Neural progenitor cell (in vitro differentiated cells): ENCODE measurements at places on chromosomes 1 and 21.

DNA sequence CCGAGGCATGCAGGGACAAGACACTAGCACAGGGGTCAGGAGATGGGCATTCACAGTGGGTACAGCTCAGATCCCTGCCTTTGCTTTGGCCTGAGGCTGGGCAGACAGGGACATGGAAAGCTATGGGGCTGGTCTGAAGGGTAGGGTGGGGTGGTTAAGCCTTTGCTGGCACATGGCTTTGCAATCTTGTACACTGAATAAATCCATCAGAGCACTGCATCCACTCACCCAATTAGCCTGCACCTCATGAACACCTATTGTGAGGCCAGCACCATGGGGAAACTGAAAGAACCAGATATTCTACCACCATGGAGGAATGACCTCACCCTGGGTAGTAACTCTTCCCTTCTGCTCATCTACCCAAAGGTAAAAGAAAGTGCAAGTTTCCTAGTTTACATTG lies 199.6 kb upstream of the LMO4 start:
- DNase-seq: no peak

DNA sequence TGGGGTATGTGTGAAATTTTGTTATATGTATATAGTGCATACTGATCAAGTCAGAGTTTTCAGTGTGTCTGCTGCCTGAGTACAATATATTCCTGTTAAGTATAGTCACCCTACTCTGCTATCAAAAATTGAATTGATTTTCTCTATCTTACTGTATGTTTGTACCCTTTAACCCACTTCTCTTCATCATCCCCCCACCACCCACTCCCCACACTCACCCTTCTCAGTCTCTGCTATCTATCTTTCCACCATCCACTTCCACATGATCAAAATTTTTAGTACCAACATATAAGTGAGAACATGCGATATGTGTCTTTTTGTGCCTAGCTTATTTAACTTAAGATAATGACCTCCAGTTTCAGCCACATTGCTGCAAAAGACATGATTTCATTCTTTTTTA lies 4.2 kb downstream of the LY9 start:
- no peak for DNase-seq

DNA sequence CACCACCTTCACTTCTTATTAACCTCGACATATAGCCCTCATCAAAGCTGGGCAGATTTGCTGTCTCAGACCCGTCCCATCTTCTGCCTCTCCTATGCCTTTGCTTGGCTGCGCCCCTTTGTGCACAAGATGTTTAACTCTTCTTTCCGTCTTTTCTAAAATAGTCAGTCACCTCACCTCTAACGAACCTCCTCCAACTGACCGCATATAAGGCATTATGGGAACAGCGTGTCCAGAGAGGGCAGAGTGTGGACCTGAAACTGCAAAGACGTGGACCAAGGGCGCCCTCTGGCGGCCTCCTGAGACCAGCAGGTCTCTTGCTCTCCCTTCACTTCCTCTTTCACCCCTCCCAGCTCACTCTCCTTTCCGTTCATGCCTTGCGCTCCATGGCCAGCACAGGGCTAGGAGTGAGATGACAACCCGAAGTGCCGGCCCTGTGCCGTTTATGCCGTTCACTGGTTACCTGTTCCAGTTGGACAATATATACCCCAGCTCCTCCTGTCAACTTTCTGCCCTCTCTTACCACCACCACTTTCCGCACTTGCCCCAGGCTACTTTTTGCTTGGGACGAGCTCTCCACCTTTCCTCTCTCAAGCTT lies 2.5 kb upstream of the METTL25B start:
- DNase-seq: peak; percentile 94

- DNase-seq: no peak
These were observed 144.1 kb downstream of the GREM2 start for GRCh38 chr1:240467895-240468294.

DNA sequence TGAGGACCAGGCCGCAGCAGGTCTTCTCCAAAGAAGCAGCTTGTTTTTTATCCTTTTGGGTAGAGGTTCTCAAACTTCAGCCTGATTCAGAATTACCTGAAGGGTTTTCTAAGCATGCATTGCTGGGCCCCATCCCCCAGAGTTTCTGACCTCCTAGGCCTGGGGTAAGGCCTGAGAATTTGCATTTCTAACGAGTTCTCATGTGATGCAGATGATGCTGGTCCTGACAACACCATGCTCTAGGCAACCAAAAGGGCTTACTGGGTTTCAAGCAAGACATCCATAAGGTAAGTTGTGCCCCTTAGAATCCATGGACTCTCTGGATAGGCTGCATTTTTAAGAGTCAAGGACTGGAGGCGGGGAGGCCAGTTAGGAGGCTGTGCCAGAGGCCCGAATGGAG lies 295.1 kb downstream of the HHIPL2 start:
- DNase-seq: no peak

- no peak for DNase-seq
These were observed 96.5 kb downstream of the NEK7 start for GRCh38 chr1:198253259-198253658.

GRCh38 chr1:205191622-205192021 lies 19.9 kb downstream of the DSTYK start:
- DNase-seq: peak; percentile 47

GRCh38 chr21:34112316-34113033 lies 39.1 kb downstream of the MRPS6 start:
- no peak for DNase-seq

DNA sequence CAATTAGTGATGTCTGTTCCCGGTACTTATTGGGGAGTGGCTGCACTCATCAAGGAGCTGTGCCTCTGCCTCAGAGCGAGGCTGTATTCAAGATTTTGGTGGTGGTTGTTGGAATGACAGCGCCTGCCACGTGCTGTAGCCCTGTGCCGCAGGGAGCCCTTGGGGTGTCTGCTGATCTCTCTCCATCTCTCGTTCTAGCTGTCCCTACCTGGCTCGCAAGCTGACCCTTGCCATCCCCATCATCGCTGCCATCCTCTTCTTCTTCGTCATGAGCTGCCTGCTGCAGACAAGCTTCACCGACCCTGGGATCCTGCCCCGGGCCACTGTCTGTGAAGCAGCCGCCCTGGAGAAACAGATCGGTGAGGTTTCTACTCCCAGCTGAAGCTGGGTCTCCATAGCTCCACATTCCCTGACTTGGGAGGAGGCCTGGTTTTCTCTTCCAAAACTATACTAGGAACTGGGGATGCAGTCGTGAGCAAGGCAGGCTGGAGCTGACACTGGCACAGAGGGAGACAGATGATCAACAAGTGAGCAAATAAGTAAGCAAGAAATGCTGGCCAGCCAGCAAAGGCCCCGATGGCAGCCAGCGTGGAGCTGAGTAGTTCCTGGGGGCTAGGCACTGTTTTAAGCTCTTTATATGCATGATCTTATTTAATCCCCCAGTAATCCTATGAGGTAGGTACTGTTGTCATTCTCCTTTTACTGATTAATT lies 5.9 kb downstream of the ZDHHC18 start:
- no peak for DNase-seq

GRCh38 chr1:182185136-182185535 lies 123.6 kb upstream of the ZNF648 start:
- no peak for DNase-seq

DNA sequence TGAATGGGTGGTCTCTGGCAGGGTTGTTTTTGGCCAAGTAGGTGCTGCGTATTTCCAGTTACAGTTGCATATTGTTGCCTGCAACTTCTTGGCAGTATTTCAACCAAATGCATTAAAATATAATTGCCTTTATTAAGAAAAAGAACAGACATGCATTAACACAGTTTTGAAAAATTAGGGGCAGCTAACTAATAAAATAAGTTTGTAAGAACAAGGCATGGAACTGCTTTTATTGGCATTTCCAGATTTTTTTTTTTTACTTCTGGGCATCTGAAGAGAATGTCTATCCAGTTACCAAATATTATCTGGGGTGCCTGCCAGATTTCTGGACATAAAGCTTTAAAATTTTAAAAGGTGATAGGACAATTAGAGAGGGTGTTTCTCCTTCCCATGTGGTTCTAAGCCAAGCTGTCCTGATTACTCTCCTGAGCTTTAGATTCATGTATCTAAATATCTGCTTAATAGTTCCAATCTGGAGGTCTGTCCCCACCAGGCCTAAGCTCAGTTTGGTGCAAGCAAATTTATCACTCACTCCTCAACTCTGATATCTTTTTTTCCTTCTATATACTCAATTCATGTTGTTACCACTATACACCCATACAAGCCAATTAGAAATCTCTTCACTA lies 553.3 kb upstream of the USP24 start:
- DNase-seq: no peak

- DNase-seq: no peak
These were observed 1039.4 kb upstream of the B3GALT2 start for GRCh38 chr1:194225821-194226220.

- DNase-seq: no peak
These were observed 33.5 kb downstream of the PCAT6 start for GRCh38 chr1:202844259-202844658.

DNA sequence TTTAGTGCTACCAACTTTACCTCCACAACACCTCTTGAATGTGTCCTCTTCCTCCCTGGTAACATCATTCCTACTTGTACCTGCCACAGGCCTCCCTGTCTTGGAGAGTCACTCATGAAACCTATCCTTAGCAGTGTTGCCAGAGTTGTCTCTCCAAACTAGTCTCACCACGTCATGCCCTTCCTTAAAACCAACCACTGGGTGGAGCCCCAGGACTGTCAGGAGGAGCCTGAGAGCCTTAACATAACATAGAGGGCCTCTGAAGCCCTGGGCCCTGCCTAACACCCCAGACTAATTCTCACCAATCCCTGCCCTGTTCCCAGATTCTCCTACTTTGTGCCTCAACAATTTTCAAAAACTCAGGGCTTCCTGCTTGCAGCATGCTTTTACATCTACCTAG lies 65.3 kb downstream of the ZNF697 start:
- peak; percentile 69 for DNase-seq

GRCh38 chr1:197342669-197343068 lies 74.6 kb downstream of the CRB1 start:
- no peak for DNase-seq

DNA sequence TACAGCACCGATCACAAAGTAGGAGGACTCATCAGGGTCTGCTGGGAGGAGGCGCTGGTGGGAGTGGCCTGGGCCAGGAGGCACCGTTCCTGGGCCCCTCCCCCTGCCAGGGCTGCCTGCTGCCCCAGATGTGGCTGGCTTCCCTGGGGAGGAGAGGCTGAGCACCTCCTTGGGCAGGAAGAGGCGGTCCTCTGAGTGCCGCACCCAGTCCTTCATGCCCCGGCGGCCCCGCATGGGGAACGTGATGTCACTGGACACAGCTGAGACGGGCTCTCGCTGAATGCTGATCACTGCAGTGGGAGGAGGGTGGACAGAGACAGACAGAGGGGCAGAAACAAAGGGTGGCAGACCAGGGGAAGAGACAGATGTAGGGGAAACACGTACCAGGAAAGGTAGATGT lies 24.8 kb downstream of the ADGRB2 start:
- peak; percentile 45 for DNase-seq

- no peak for DNase-seq
These were observed 38.9 kb downstream of the LMX1A start for GRCh38 chr1:165317612-165318011.

GRCh38 chr1:235923466-235924021 lies 56.8 kb upstream of the LYST start:
- no peak for DNase-seq

- DNase-seq: no peak
These were observed 81.0 kb downstream of the KCNJ15 start for GRCh38 chr21:38337793-38338192.

GRCh38 chr1:219405531-219406331 lies 207.2 kb downstream of the ZC3H11B start:
- no peak for DNase-seq

DNA sequence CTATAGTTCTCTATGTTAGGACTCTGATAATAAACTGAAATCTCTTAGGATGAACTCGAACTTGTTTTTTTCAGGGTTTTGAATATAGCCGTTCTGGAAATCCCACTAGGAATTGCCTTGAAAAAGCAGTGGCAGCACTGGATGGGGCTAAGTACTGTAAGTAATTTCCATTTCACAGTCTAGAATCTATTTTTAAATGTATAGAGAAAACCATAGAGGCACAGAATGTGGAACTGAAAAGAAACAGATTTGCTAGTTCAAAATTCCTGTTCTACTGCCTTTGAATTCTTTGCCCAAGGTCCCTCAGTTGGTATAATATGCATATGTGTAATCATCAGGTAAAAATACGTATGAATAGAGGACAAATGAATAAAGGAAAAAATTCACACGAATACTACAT lies 4.8 kb downstream of the CTH start:
- DNase-seq: no peak

DNA sequence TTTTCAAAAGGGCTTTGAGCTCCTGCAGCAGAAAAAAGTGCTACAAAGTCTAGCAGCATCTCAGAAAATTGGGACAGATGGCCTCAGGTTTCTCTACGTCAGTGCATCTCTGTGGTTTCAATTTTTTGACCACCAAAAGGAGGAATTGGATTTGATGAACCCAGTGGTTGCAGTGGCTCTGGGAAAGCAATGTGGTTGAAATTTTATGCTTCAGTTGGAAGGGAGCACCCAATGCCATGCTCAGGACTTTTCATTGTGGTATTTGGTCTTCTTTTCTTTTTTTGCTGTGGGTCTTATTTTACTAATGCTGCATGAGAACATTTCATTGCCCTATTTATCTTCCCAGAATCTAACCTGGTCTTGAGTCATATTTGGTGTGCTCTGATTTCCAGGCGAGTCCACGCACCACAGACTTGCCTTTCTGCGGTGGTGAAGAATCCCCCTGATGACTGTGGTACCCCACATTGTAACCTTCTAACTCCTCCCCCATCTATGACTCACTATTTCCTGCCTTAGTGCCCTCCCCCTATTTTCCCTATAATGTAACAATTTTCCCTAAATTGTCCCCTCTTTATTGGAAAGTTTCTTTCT lies 56.7 kb downstream of the S1PR1 start:
- no peak for DNase-seq

DNA sequence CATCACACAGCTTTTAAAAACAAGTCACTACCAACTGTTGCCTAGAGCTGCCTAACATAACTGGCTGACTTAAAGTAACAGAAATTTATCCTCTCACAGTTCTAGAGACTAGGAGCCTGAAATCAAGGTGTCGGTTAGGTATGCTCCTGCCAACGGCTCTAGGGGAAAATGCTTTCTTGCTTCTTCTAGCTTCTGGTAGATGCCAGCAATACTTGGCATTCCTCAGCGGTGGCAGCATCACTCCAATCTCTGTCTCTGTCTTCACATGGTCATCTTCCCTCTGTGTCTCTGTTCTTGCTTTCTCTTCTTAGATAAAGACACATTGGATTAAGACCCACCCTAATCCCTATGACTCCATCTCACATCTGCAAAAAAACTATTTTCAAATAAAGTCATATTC lies 51.5 kb downstream of the DMRTA2 start:
- DNase-seq: no peak

DNA sequence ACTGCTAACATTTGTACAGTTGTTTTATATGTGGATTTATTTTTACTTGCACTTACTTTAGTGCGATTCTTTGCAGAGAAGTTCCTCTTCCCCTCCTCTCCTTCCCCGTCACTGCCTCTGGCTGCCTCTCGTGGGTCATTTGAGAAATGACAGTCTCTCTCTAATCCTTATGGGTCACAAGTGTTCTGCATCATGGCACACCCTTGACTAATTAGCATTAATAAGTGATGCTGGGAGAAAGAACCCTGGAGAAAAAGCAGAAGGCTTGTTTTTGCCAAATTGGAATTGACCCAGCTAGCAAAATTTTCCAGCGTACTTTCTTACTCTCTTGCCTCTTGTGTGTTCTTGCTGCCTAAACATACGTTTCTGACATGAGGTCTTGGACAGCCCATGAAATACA lies 301.2 kb downstream of the DUSP10 start:
- DNase-seq: peak; percentile 2

GRCh38 chr1:51345300-51345687 lies 14.9 kb upstream of the TTC39A start:
- DNase-seq: no peak
